ENCODE measurements at places on chromosomes 7 and 10.

GRCh38 chr10:101330631-101331225 is 23.2 kb upstream of the BTRC start:
- DNase-seq: peak; percentile 8
- H3K27me3 ChIP-seq: peaks cover 59% of the 10 kb centered on the region
- no peaks in the 10 kb centered on the region for H3K4me1 ChIP-seq
- no peaks in the 10 kb centered on the region for H3K36me3 ChIP-seq

DNA sequence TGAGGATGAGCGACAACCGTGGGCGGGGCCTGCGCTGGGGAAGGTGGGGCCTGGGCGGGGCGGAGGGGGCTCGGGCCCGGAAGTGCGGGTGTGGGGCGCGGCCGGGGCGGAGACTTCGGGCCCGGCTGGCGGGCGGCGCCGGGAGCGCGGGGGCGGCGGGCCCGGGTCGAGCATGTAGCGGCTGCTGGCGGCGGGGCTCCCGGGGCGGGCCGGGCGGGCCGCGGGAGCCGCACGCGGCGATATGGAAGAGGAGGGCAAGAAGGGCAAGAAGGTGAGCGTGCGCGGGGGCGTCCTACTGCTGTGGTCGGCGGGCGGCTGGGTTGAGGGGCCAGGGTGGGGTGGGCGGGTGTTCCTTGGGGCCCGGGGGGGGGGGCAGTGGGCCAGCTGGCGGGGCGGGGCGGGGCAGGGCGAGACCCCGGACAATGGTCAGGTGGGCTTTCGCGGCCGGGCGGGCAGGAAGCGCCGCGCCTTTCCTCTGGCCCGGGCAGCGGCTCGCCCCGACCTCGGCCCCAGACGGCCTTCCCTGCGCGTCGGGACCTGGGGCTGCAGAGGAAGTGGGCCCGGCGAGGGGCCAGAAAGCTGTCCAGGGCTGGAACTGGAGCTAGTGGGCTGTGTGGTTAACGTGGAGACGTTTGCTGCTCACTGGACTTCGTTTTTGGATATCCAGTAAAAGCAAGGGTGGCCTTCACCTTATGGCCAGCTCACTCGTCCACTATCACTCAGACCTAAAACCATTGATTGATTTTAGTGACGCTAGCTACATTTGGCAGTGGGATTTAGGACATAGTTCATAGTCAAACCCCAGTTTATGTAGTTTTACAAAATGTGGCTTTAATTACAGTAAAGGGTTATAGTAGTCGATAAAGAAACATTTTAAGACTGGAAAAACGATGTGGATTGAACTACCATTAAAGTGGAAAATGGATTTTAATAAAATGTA is at the start of gene CCM2:
CCM2 (plus strand) TSS at position 109 of the 940 bp plus-strand sequence; CDS start at position 242, 133 bp downstream.
- peak; percentile 46 for DNase-seq
- H3K4me1 ChIP-seq: peaks cover 4% of the 10 kb centered on the region
- H3K4me3 ChIP-seq: peak within 1 kb of the TSS; percentile 89
- H3K36me3 ChIP-seq: peaks cover 4% of the 10 kb centered on the region
- H3K27me3 ChIP-seq: no peaks in the 10 kb centered on the region

GRCh38 chr7:140327261-140327661 is 71.1 kb downstream of the SLC37A3 start:
- H3K36me3 ChIP-seq: peaks cover 2% of the 10 kb centered on the region
- peaks cover 4% of the 10 kb centered on the region for H3K4me1 ChIP-seq
- no peak for DNase-seq
- H3K4me3 ChIP-seq: no peak overlapping the region
- H3K27me3 ChIP-seq: no peaks in the 10 kb centered on the region
- no peak overlapping the region for H3K27ac ChIP-seq

DNA sequence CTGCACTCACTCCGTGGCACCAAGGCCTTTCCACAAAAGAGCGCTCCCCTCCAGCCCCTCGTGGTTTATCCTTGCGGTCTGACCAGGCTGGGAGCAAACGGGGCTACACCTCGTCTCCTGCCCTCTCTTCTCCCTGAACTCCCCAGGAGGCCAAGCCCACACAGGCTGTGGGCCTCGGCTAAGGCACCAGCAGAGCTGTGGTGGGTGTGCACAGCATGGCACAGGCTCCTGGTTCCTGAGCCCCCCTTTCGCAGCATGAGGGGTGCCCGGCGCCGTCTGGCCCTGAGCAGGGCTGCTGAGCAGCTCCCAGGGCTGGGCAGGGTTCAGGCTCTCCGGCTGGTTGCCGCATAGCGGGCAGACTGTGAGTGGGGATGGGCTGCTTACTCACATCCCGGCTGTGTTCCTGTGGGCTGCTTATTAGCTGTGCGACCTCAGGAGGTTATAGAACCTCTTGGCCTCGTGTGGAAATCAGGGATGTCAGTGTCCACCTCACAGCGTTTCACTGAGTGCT is 90.4 kb downstream of the ZMIZ1 start:
- peaks cover 67% of the 10 kb centered on the region for H3K36me3 ChIP-seq
- H3K4me1 ChIP-seq: peaks cover 84% of the 10 kb centered on the region

- H3K4me3 ChIP-seq: no peak overlapping the region
- no peaks in the 10 kb centered on the region for H3K36me3 ChIP-seq
- no peaks in the 10 kb centered on the region for H3K4me1 ChIP-seq
- no peak for DNase-seq
- no peak overlapping the region for H3K27ac ChIP-seq
- peaks cover 3% of the 10 kb centered on the region for H3K27me3 ChIP-seq
Observed at GRCh38 chr10:127534074-127534473, 15.0 kb upstream of the NPS start.

- peaks cover 86% of the 10 kb centered on the region for H3K27me3 ChIP-seq
- DNase-seq: no peak
- no peaks in the 10 kb centered on the region for H3K36me3 ChIP-seq
- no peak within 1 kb of the TSS for H3K27ac ChIP-seq
Observed at GRCh38 chr10:71396711-71397295, at the start of gene CDH23. CDH23 (plus strand) TSS chr10:71396920; CDS start chr10:71439832, 42,912 bp downstream.

GRCh38 chr10:85621562-85621961 is 745.0 kb downstream of the GRID1 start:
- no peak for DNase-seq
- H3K36me3 ChIP-seq: no peaks in the 10 kb centered on the region

GRCh38 chr10:112988839-112989406 is 38.9 kb downstream of the TCF7L2 start:
- peaks cover 7% of the 10 kb centered on the region for H3K36me3 ChIP-seq
- DNase-seq: peak; percentile 74
- H3K4me3 ChIP-seq: no peak overlapping the region
- peaks cover 20% of the 10 kb centered on the region for H3K4me1 ChIP-seq
- no peak overlapping the region for H3K27ac ChIP-seq

GRCh38 chr10:29600067-29600466 is 34.7 kb downstream of the SVIL start:
- H3K27ac ChIP-seq: no peak overlapping the region
- H3K4me1 ChIP-seq: peaks cover 11% of the 10 kb centered on the region
- DNase-seq: no peak
- no peak overlapping the region for H3K4me3 ChIP-seq
- no peaks in the 10 kb centered on the region for H3K27me3 ChIP-seq

DNA sequence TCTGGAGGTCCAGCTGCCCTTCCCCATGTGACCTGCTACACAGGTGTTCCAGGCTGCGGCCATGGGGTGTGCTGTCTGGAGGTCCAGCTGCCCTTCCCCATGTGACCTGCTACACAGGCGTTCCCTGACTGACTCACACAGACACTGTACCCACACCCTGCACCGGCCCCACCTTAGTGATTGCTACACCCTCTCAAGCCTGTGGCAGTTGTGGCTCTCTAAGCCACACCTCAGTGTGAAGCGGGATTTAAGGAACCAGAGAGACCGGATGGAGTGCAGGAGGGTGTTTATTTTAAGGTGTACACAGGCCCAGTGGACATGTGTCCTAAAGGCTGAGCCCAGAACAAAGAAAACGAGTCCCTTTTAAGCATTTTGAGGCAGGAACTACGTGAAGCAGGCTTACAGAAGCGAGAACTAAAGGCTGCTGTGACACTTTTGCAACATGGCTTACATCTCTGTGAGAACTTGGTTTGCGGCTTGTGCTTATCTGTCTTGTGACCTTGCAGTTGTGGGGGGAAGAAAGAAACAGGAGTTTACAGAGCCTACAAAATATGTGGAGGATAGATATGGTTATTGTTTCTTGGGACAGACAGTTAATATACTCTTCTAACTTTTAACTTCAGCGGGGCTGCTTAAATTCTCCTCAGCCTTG is 326.4 kb downstream of the PAXIP1 start:
- no peaks in the 10 kb centered on the region for H3K36me3 ChIP-seq
- no peaks in the 10 kb centered on the region for H3K4me1 ChIP-seq
- DNase-seq: no peak
- no peaks in the 10 kb centered on the region for H3K27me3 ChIP-seq
- no peak overlapping the region for H3K27ac ChIP-seq
- no peak overlapping the region for H3K4me3 ChIP-seq
